ENCODE measurements at places on chromosomes 16 and 17.

- no peak for DNase-seq
These were observed 23.6 kb downstream of the SEZ6 start for GRCh38 chr17:28982131-28982793.

- no peak for DNase-seq
These were observed 81.2 kb downstream of the ZNF778 start for GRCh38 chr16:89298623-89299225.

GRCh38 chr16:75942936-75943335 is 216.6 kb upstream of the CPHXL start:
- peak; percentile 17 for DNase-seq

DNA sequence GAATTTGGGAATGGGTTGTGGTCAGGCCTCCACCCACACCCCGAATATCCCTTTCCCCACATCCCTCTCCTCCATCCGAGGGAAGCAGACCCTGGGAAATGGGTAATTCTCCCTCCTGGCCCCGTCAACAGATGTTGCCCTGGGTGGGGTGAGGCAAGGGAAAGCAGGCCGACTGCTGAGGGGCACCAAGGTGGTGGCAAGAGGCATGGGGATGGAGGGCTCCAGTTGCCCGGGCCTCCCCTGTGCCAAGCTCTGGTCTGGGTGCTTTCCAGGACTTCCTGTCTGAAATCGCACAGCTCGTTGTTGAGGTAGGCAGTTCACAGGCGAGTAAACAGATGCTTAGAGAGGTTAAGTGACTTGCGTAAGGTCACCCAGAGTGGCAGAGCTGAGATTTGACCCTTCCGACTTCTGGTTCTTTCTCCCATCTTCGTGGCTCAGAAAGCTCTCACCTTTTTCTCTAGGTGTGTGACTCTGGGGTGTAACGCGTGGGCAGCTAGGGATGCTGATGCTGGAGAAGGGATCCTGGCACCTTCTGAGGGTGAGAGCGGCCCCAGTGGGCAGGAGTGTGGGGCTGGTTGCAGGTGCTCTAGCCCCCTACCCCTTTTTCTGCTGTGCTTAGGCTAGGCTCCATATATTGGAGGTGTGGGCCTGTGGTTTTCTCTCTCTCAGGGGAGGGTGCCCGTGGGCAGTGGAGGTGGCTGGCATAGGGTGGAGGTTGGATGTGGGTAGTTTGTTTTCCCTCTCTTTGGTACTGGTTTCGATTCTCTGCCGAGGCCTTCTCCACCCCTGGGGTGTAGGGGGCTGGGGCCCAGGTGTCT is 17.2 kb downstream of the RARA start:
- DNase-seq, result no peak

DNA sequence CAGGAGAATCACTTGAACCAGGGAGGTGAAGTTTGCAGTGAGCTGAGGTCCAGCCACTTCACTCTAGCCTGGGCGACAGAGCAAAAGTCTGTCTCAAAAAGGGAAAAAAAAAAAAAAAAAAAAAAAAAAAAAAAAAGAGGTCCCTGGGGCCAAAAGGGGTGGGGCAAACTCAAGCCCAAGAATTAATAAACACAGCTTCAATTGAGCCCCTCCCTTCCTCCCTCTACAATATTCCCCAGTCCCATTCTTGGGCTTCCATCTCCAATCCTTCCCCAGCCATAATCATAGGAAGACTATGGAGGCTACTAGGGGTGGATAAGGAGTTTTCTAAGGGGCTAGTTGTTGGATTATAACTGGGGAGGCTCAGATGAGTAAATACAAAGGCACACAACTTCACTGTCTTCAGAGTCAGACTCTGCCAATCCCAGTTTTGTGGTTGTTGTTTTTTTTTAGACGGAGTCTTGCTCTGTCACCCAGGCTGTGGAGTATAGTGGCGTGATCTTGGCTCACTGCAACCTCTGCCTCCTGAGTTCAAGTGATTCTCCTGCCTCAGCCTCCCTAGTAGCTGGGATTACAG is 9.5 kb downstream of the CAVIN1 start:
- DNase-seq, result no peak

DNA sequence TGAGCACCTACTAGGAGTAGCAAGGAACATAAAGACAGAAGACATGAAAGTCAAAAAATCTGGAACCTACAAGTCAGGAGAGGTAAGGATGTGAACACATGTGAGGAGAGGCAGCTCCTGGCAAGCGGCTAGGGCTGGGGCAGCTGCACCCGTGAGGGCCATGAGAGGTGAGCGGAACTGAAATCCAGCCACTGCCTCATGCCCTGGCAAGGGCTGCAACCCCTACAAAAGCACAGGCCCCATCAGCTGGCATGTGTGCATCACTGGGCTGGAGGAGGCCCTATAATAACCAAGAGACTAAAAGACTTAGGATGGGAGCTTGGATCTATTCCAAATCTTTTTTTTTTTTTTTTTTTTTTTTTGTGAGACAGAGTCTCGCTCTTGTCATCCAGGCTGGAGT is 40.3 kb upstream of the ERN1 start:
- DNase-seq, result no peak

Data from fibroblast of mammary gland (primary cell).